Activated T-cell treated with anti-CD3 and anti-CD28 coated beads, Interleukin-2, amount 50 U/mL, for 48 hours (primary cell): ENCODE measurements at places on chromosomes 12 and 14.

DNA sequence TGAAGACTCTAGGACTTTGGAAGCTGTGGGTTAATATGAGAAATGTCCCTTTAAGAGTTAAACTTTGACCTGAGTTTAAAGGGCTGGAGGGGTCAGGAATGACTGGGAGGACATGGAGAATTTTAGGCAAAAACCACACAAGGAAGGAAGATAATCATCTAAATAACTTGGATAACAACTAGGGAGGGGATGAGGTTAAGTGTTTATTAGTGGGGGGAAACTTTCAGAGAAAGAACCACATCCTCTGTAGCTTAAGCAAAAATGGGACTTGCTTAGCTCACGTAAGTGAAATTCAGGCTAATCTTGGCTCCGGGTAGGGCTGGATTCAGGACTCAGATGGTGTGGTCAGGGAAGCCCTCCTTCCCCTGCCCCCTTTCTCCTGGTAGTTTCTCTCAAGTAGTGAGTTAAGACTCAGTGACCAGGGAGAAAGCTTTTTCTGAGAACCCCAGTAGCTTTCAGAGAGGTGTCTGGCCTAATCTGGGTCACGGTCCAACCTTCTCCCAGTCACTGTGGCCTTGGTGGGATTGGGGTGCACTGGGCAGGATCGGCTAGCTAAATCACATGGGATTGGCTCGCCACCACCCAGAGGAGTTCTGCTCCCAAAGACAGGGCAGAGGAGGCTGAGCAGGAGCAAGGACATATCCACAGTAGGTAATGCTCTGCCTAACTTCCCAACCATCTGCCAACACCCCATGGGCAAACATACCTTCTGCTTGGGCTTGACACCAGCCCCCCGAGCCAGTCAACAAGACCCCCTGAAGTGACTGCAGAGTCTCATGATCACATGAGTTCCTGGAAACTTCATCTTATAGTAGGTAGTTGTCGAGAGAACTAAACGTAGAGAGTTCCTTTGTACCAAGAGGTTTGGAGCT lies 52.8 kb downstream of the ARF6 start:
- peak; percentile 36 for DNase-seq

DNA sequence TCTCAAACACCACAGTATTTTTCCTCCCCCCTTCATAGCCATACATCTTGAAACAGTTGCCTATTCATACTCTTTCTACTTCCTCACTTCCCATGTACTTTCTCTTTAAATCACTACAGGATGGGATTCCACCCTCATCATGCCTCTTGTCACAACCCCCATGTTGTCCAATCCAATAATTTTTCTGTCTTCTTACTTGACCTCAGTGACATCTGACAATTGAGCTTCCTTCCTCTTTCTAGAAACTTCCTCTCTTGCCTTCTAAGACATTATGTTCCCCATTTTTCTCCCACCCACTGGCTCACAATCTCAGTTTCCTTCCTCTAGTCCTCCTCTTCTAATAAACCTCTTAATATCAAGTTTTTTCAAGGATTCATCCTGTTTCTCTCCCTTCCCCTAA lies 5.3 kb downstream of the C2CD5 start:
- DNase-seq, result no peak

GRCh38 chr12:41076114-41076513 lies 112.0 kb upstream of the PDZRN4 start:
- no peak for DNase-seq

DNA sequence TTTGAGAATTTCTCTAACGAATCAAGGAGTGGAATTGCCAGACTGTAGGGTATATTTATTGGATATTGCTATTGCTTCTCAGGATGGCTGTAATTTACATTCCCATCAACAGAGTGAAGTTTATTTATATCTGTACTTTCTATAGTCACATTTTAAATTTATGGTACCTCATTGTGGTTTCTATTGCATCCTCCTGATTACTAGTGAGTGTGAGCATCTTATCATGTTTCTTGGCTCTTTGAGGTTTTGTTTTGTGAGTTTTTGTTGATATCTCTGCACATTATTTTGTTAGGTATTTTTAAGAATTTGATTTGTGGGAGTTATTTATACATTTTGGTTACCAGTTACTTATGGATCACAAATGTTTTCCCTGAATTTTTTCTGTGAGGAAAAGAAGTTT lies 13.9 kb downstream of the DNM1L start:
- no peak for DNase-seq

- no peak for DNase-seq
Measured at GRCh38 chr14:96421236-96421635, 29.3 kb downstream of the AK7 start.

DNA sequence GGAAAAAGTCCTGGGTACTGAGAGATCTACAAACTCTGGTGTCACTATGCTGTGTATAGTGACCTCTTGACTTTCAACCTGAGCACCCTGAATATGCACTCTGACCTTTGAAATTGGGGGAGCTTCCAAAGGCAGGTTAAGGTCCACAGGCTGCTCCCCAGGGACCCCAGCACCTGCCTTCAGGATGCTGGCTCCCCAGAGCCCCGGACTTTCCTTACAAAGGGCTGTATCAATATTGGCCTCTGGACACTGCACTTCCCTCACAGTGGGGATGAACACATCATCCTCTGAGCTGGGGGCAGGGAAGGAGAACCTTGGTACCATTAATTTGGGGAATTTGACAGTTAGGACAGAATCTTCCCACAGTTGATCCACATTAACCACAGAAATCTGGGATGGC lies 14.3 kb downstream of the PLD4 start:
- DNase-seq, result no peak

DNA sequence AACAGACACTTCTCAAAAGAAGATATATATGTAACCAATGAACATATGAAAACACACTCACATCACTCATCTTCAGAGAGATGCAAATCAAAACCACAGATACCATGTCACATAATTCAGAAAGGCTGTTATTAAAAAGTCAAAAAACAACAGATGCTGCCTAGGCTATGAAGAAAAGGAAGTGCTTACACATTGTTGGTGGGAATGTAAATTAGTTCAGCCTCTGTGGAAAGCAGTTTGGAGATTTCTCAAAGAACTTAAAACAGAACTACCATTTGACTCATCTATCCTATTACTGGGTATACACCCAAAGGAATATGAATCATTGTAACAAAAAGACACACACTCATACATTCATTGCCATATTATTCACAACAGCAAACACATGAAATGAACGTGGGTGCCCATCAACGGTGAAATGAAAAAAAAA lies 35.1 kb downstream of the EIF2S3B start:
- no peak for DNase-seq

- DNase-seq, result no peak
Measured at GRCh38 chr12:64756376-64756775, 2.8 kb downstream of the GNS start.

- DNase-seq, result no peak
Measured at GRCh38 chr12:47747596-47748506, 10.8 kb downstream of the RAPGEF3 start.
